SHP77 (cell line): ENCODE measurements at places on chromosomes 4 and X.

DNA sequence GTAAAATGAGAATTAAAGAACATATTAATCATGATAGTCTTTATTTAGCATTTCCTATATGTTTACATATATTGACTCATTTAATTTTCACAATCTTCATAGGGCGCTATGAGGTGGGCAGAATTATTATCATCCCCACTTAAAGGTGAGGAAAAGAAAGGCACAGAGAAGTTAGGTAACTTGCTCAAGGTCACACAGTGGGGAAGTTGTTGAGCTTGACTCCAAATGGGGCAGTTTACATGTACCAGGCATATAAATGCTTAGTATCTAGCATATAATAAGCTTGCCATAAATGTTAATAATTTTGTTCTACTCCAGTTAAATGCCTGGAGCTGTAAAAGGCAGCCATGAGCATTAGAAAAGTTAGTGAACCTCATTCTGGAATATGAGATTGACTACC is 1.5 kb downstream of the CMC4 start:
- DNase-seq = no peak

DNA sequence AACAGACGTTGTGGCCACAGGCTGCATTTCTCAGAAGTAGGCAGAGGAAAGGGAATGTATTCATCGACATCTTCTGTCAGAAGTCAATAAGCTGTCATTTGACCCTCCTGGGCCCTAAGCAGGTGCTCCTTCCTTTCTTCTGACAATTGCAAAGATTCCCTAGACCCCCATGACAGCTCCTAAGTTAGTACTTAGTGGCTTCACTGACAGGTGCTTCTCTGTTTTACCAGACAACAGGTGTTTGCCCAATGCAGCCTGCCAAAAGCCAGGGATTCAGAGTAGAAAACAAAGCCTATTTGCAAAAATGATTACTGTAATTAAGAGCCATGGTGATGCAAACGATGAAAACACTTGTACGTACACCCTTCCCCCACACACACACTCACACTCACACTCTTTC is 7.5 kb upstream of the FGF5 start:
- DNase-seq = no peak

DNA sequence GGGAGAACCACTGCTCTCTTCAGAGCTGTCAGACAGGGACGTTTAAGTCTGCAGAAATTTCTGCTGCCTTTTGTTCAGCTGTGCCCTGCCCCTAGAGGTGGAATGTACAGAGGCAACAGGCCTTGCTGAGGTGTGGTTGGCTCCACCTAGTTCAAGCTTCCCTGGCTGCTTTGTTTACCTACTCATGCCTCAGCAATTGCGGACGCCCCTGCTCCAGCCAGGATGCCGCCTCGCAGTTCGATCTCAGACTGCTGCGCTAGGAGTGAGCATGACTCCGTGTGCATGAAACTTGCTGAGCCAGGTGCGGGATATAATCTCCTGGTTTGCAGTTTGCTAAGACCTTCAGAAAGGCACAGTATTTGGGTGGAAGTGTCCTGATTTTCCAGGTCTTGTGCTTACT is 70.9 kb downstream of the MAGEB5 start:
- no peak for DNase-seq

DNA sequence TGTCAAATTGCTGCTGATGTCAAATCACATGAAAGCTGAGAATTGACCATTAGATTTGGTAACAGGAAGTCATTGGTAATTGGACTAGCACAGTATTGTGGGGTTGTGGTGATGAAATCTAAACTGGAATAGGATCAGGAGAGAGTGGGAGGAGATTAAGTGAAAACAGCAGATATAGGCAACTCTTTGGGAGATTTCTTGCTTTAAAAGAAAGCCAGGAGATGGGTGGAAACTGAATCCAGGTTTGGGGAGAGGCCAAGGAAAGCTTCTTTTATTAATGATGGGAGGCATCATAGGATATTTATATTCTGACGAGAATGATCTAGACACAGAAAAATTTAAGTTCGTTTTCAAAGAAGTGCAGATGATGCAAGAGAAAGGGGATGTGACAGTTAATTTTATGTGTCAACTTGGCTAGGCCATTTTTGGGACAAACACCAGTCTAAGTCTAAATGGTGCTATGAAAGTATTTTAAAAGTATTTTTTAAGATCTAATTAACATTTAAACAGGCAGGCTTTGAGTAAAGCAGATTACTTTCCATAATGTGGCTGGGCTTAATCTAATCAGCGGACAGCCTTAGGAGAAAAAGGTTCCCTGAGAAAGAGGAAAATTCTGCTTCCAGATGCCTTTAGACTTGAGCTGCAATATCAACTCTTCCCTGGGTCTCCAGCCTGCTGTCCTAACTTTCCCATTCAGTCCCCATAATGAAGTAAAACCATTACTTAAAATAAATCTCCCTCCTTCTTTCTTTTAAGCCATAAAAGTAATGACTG is 24.7 kb downstream of the SEC24D start:
- no peak for DNase-seq

DNA sequence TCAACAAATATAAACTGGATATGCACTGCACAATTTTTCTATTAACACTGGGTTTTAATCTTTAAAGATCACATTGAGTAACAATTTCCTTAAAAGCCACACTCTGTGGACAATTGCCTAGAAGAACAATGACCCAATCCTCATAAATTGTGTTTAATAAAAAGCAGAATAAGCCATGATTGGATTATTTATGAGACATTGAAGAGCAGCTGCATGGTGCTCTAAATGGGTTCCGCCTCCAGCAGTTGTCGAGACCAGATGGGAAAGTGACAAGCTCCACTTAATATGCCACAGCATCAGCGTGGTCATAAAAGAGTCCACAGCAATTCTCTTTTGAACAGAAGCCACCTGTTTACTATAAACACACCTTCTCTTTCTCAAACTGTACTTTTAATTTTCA is 635.2 kb upstream of the FRG1 start:
- no peak for DNase-seq

DNA sequence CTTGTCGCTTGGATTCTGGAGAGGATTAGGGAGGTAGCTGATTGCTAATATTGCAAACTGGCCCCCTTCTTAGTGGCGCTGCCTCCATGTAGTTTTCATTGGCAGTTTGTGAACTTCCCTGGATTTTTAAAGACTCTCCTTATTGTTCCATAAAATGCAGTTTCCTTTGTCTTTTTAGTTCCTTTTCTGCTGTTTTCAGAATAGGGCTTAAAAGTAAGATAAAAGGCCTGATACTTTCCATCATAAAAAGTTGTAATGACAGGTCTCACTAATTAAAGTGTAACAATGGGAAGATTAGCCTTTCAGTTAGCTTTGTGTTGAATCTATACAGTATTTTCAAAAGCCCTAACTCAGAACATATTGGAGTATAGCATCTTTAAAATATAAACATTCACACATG is 21.2 kb downstream of the ZIC3 start:
- no peak for DNase-seq

DNA sequence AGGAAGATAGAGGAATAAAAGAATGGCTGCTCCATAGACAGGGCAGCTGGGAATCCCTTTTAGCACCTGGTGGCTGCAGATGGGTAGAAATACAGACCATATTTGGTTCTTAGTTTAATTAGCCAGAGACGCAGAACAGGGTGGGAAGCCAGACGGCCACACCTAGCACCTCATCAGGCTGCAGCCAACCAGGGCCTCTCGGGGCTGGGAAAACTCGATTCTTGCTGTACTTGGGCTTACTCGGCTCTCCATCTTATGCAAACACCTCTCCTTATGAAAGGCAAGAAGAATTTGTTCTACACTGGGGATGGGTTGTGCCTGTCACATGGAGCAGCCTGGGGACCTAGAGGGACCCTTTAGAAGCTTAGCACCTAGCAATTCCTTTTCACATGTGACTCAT is 19.7 kb downstream of the IRAK1 start:
- DNase-seq = no peak

GRCh38 chr4:22090661-22091351 is 142.2 kb upstream of the KCNIP4 start:
- no peak for DNase-seq
